Non-pigmented ciliary epithelial cell (primary cell): ENCODE measurements at places on chromosomes 2 and 18.
A peak's percentile ranks its signal among the peaks of the same experiment; 100 is the strongest.

GRCh38 chr18:52519021-52519420 lies 179.0 kb downstream of the DCC start:
- no peak for DNase-seq

- DNase-seq = no peak
Observed at GRCh38 chr2:40047406-40047805, 268.3 kb upstream of the THUMPD2 start.

- peak; percentile 37 for DNase-seq
Observed at GRCh38 chr2:54999182-54999581, 51.1 kb downstream of the RTN4 start.

DNA sequence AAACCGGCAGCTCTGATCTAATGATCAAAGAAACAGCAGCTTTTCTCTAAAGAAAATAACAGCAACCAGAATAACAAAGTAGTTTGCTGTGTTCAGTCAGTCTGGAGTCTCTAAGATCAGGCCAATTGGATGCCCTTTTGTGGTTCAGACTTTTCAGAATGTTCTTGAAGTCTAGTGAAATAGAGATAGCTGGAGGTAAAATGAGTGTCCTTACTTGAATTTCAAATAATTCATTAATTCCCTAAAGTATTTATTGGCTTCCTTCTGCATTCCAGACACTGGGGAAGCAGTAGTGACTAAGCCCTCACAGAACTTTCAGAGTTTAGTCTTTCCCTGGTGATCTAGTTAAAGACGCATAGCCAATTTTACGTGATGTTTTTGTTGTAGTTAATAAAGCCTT lies 58.7 kb downstream of the C18orf54 start:
- peak; percentile 51 for DNase-seq

GRCh38 chr2:22355816-22356433 lies 1029.1 kb upstream of the KLHL29 start:
- DNase-seq = no peak
